Lung microvascular endothelial cell (primary cell): ENCODE measurements at places on chromosomes 11 and 22. TPM values are rescaled to one million over a fixed set of nuclear protein-coding genes. Genes with fewer than 3 reads are reported as not detected.

The PKNOX2 gene
- total RNA-seq = not detected in 2 replicates

The ZDHHC8 gene
- total RNA-seq = 2.8 and 4.2 TPM in 2 replicates

The DGCR6L gene
- total RNA-seq = 41.6 and 47.6 TPM in 2 replicates

The HOATZ gene
- total RNA-seq = not detected in 2 replicates

The LYVE1 gene
- 101 and 140 TPM in 2 replicates for total RNA-seq

The CALCA gene
- not detected in 2 replicates for total RNA-seq

The RTN4R gene
- 0.65 and 0.79 TPM in 2 replicates for total RNA-seq

The OTOG gene
- total RNA-seq = not detected in 2 replicates

The E2F8 gene
- 0.20 and 0.44 TPM in 2 replicates for total RNA-seq

The SPI1 gene
- total RNA-seq = not detected in 2 replicates

The WBP2NL gene
- not detected in 2 replicates for total RNA-seq

The SCN2B gene
- total RNA-seq = not detected in 2 replicates

The NUCB2 gene
- total RNA-seq = 31.3 and 46.9 TPM in 2 replicates

The IFITM10 gene
- total RNA-seq = 0.44 and 1.2 TPM in 2 replicates

The TRPC6 gene
- total RNA-seq = 10.7 and 23.4 TPM in 2 replicates

The BAIAP2L2 gene
- under 0.01 TPM in 2 replicates for total RNA-seq

The ANGPTL5 gene
- total RNA-seq = not detected in 2 replicates

The OR9G1 gene
- total RNA-seq = not detected in 2 replicates

The KLHDC7B gene
- total RNA-seq = not detected in 2 replicates

The SLC37A2 gene
- total RNA-seq = 0.20 and 0.87 TPM in 2 replicates

The ADAMTS8 gene
- total RNA-seq = not detected in 2 replicates

The MADD gene
- total RNA-seq = 16.3 and 21.0 TPM in 2 replicates

The ENTHD1 gene
- total RNA-seq = not detected in 2 replicates
